ENCODE measurements at places on chromosomes 2 and 18. TPM values are rescaled to one million over a fixed set of nuclear protein-coding genes. Genes with fewer than 3 reads are reported as not detected.

GRCh38 chr18:76803814-76804213 lies 18.5 kb upstream of the ZNF236 start:
- DNase-seq: peak; percentile 81

Gene PRSS56
- 0.02 TPM for polyA plus RNA-seq

Gene TUBA4A
- polyA plus RNA-seq: 37.6 TPM

DNA sequence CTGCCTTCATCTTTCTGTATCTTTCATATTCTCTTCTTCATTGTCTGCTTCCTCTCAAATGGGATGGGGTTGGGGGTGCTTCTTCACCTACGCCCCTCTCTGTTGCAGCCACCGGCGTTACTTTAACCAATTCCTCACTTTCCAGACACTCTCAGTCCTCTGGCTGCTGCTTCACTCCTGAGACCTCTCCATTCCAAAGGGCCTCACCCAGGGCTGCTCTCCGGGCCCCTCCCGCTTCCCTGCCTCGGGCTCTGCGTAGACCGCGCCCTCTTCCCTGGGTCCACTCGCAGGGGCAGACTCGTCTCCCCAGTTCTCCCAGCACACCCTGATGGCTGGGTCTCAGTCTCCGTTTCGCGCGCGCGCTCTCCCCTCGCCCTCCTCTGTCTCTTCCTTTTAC lies 926 bp downstream of the SERPINB8 start:
- DNase-seq: no peak

GRCh38 chr18:25453556-25454269 lies 101.7 kb upstream of the ZNF521 start:
- DNase-seq: no peak

Gene ANKRD29
- 0.14 TPM for polyA plus RNA-seq

Gene RPL31
- polyA plus RNA-seq: 1,995 TPM

DNA sequence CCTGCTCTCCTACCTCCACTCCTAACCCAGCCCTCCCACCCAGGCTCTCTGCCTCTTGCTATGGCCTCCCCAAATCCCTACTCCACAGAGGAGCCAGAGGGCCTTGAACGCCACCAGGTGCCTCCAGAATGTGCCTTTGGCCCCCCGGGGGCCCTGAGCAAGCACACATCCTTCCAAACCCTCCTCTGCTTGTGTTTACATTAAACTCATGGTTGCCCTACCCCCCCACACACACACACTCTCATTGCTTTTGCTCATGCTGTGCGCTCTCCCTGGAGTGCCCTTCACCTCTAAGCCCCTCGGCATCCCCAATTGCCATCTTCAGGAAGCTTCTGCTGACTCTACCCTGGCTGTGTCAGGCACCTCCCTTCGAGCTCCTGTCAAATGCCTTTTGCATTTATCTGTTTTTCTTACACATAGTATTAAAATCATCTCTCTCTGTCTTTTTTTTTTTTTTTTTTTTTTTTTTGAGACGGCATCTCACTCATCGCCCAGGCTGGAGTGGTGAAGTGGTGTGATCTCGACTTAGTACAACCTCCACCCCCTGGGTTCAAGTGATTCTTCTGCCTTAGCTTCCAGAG lies 16.3 kb upstream of the TET3 start:
- DNase-seq: no peak

- DNase-seq: no peak
Measured at GRCh38 chr2:156470975-156471583, 34.9 kb downstream of the GPD2 start.

Gene KCNG2
- polyA plus RNA-seq: not detected

GRCh38 chr2:188293601-188294351 lies 2.1 kb downstream of the GULP1 start:
- peak; percentile 46 for DNase-seq

Gene SIX3
- polyA plus RNA-seq: not detected

- DNase-seq: no peak
Measured at GRCh38 chr2:25926984-25927756, 48.9 kb upstream of the ASXL2 start.

DNA sequence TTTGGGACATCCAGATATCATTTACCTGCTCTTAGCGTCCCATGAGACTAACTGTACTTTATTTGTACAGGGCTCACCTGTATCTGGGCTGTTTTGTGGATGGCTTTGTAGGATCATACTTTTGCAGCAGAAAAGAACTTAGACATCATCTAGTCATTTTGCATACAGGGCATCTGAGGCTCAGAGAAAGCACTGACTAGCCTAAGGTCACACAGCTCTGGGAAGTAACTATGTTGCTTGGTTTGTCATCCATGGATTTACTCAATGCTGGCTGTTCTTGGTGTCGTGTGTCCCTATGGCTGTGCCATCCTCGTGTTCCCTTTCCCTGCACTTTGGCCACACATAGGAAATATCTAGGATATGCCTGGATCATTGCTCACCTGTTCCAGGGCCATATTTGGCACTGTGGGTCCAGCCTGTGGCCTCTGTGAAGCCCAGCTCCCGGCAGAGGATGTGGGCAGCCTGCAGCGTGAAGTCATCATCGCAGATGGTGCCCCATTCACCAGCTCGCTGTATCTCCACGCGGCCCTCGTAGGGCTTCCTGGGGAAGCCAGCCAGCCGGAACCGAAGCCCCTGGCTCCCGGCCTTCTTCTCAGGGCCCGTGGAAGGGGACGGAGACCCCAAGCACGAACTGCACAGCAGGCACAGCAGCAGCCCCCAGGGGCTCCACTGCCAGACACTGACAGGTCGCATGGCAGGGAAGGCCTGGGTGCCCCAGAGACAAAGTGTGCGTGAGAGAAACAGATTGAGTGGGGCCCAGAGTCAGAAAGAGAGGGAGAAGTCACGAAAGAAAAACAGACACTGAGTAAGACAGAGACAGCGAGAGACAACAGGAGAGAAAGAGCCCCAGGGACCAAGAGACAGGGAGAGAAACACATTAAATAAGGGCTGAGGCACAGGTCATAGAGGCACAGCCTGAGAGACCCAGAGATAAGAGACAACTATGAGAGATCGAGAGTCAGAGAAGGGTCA lies 1.5 kb downstream of the LOXL3 start:
- no peak for DNase-seq

Gene MAL
- polyA plus RNA-seq: 0.51 TPM

DNA sequence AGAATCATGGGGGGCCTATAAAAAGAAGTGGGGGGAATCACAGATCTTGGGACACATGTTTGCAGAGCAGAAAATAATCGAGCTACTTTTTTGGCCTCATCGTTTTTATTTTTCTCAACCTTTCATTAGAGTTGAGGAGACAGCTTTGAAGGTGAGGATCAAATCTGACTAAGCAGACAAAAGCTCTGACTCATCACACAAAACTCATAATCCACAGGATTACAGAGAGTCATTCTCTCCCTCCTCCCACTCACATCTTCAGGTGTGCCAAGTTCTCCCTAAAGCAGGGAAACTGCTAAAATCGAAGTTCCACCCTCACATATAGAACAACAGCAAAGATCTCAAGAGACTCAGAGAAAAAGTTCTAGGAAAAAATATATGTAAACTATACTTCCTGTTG lies 15.6 kb downstream of the BAZ2B start:
- DNase-seq: no peak

Gene LIMS2
- polyA plus RNA-seq: 17.9 TPM

Gene TMX3
- 23.7 TPM for polyA plus RNA-seq

Gene CENPA
- polyA plus RNA-seq: 0.17 TPM

DNA sequence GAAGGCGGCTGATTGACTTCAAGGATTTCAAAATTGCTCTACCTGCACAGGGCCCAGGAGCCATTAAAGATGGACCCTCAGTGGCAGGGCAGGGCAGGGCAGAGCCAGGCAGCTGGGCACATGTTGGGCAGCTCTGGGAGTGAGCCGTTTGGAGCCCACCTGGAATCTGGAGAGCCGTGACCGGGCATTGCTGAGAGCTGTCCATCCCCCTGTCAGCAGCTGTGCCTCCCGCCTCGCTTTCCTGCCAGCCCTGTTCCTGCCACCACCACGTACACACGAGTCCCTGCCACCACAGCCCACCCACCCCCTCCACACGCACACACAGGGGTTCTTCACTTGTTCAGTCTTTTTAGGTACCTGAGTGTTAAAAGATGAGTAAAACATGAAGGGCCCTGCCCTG lies 22.9 kb downstream of the ATOH8 start:
- DNase-seq: no peak

GRCh38 chr2:240429341-240429871 lies 6.1 kb upstream of the GPC1 start:
- DNase-seq: no peak

All from liver (tissue), 10 donors.